CD4-positive, alpha-beta T cell treated with Interleukin-6 at 100 ng/mL for 8 hours (primary cell): ENCODE measurements at places on chromosomes 2 and 18.

GRCh38 chr2:121888189-121888557 lies 132.7 kb downstream of the TSN start:
- no peak for DNase-seq

- DNase-seq, result no peak
These were observed 36.6 kb upstream of the DYNC2LI1 start for GRCh38 chr2:43737097-43737854.

DNA sequence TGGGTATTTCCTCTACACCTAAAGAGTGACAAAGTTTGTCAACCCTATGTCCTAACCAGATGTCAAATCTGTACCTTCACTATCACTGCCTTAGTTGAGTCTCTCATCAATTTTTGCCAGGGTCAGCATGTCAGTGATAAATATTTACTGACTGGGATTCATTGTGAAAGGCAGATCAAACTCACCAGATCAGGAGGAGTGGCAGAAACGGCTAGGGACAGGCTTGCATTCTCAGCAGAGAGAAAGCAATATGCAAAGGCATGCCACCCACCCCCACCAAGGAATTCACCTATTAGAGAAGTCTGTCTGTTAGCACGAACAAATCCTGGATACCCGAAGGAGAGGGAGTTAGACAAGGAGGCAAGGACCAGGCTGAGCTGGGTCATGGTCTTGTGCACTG lies 62.6 kb downstream of the PTPN2 start:
- DNase-seq, result no peak

DNA sequence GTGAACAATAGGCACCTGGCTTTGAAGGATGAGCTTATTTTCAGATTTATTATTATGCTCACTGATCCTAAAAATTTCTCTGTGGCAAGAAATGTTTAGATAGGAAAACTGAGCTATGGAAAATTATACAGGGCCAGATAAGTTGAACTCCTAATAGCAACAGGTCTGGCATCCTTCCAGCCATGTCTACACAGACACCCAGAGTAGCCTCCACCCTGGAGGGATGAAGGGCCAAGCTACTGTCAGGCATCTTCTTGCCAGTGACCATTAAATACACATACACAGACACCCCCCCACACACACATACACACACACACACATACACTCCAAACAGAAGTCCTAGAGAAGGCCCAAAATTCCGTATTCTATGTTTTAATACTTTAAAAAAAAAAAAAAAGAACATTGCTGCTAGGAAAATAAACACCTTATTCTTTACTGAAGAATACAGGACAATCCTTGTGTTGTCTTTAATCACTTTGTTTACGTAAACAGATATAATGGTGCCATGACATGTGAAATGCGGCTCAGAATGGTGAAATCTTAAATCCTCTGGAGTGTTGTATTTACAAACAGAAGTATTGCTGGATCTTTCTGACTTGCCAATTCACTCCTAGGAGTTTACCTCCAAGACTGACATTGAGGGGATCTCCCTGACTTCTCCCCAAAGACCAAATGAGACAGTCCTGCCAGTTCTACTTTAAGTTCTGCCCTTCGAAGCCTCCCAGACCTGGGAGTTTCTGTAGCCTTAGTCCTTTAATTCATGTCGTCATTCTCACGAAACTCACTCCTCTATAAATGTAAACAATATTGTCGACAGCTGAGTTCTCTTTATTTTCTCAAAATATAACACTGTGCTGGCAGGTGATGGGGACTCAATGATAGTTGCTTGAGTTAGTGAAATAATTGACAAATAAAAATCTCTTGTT lies 163.1 kb downstream of the ANTXR1 start:
- DNase-seq, result no peak

DNA sequence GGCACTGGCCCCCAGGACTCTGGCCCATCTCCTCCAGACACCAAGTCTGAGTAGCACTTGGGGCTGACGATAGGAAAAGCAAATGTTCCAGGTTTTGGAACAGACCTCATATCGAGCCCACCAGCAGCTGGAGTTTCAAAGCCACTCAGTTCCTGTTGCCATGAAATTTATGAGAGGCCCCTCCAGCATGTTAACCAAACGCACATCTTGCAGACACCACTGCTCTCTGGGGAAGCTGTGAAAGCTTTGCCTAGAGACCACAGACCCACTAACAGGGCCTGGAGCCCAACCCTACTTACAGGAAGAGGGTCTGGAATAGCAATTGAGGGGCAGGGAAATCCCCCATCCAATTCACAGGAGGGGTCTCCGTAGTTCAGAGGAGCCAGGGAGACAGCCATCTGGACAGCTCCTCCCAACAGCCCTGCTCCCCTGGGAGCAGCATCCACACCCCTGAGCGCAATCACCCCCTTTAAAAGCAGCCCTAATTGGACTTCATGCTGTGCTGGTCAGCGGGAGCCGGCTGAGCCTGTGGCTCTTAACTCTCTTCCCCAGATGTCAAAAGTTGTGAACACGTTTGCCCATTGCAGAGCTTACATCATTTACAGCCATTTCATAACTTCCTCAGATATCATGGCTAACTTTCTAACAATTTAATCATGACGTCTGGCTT lies 81.3 kb downstream of the TGFA start:
- no peak for DNase-seq

- no peak for DNase-seq
These were observed 102.0 kb downstream of the PLA2R1 start for GRCh38 chr2:159960414-159960813.

GRCh38 chr2:60552851-60553494 lies 481 bp downstream of the BCL11A start:
- no peak for DNase-seq
